ENCODE measurements at places on chromosomes 6 and 20.

- DNase-seq = no peak
- H3K36me3 ChIP-seq = peaks cover 14% of the 10 kb centered on the region
- H3K27ac ChIP-seq = no peak overlapping the region
- H3K27me3 ChIP-seq = no peaks in the 10 kb centered on the region
- H3K4me1 ChIP-seq = no peaks in the 10 kb centered on the region
- no peak overlapping the region for H3K4me3 ChIP-seq
Observed at GRCh38 chr6:15793288-15793687, 130.5 kb upstream of the DTNBP1 start.

DNA sequence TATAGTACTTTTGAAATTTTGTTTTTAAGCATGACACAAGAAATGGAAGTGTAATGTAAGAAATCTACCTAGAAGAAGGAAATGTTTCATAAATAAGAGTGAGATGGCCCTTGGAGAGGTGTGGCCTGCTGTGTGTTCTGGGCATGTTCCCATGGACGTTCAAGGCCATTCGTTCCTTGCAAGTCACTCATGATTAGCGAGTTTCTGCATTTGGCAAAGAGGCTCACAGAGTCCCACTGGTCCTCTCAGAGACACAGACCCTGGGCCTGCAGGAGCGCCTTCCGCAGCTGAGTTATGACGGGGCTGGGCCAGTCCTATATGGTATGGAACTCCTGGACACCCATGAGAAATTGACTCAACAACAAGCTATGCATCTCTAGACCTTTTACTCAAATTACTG is 7.2 kb downstream of the THBS2 start:
- H3K4me3 ChIP-seq = no peak overlapping the region
- H3K36me3 ChIP-seq = no peaks in the 10 kb centered on the region
- H3K4me1 ChIP-seq = no peaks in the 10 kb centered on the region
- peaks cover 11% of the 10 kb centered on the region for H3K27me3 ChIP-seq
- DNase-seq = no peak
- H3K27ac ChIP-seq = no peak overlapping the region

GRCh38 chr20:7585126-7585679 is 355.1 kb downstream of the HAO1 start:
- no peaks in the 10 kb centered on the region for H3K4me1 ChIP-seq
- DNase-seq = no peak
- no peak overlapping the region for H3K27ac ChIP-seq
- H3K4me3 ChIP-seq = no peak overlapping the region
- no peaks in the 10 kb centered on the region for H3K27me3 ChIP-seq

DNA sequence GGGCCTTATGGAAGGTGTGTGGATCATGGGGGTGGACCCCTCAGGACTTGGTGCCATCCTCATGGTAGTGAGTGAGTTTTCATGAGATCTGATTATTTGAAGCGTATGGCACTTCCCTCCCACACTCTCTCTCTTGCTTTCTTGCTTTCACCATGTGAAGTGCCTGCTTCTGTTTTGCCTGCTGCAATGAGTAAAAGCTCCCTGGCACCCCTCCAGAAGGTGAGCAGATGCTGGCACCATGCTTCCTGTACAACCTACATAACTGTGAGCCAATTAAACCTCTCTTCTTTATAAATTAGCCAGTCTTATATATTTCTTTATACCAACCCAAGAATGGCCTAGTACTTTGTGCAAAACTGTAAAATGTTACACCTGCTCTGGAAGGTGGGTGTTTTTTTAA is 396.8 kb upstream of the HS3ST5 start:
- no peak overlapping the region for H3K27ac ChIP-seq
- no peaks in the 10 kb centered on the region for H3K4me1 ChIP-seq
- no peak overlapping the region for H3K4me3 ChIP-seq
- H3K36me3 ChIP-seq = no peaks in the 10 kb centered on the region
- no peak for DNase-seq

GRCh38 chr6:4661391-4661790 is 114.8 kb upstream of the CDYL start:
- no peaks in the 10 kb centered on the region for H3K4me1 ChIP-seq
- no peaks in the 10 kb centered on the region for H3K36me3 ChIP-seq
- DNase-seq = no peak
- H3K4me3 ChIP-seq = no peak overlapping the region
- peaks cover 4% of the 10 kb centered on the region for H3K27me3 ChIP-seq

GRCh38 chr20:3685341-3685740 is 3.5 kb upstream of the ADAM33 start:
- peaks cover 46% of the 10 kb centered on the region for H3K27me3 ChIP-seq
- no peak overlapping the region for H3K4me3 ChIP-seq
- H3K4me1 ChIP-seq = no peaks in the 10 kb centered on the region
- no peak overlapping the region for H3K27ac ChIP-seq

DNA sequence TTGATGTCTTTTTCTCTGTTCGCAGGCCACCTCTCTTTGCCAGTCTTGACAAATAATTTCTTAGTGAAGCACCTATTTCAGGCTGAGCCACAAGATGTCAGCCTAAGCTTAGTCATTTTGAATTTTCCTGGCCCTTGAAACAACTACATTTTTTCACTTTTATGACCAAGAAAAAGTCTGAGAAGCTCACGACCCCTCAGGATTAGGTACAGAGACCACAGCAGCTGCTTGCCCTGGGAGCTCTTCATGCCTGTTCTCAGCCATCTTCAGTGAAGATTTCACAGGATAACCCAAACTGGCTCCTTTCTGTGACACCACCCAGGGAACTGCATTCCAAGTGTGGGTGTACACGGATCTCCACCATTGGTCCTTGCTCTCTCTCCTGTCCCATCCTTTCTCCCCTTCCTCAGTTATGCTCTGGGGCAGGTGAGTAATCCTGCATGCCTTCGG is 38.4 kb upstream of the SPTLC3 start:
- DNase-seq = no peak
- H3K27ac ChIP-seq = no peak overlapping the region
- no peak overlapping the region for H3K4me3 ChIP-seq
- no peaks in the 10 kb centered on the region for H3K36me3 ChIP-seq
- peaks cover 4% of the 10 kb centered on the region for H3K4me1 ChIP-seq
- peaks cover 3% of the 10 kb centered on the region for H3K27me3 ChIP-seq

DNA sequence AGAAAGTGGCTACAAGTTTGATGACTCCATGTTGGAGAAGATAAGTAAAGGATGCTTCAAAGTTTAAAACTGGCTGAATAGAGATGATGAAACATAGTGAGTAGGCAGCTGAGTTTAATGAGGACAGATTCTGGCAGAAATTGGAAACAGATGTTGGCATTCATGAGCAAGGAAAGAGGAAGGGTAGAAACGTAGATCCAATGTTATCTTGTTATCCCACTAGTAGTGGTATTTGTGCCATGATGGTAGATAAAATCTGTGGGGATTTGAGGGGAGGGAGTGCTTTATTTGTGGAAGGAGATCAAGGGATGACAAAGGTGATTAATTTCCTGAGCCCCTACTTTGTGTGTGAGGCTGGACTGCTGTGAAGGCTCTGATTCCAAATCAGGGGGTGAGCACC is 69.5 kb downstream of the MRAP2 start:
- H3K4me3 ChIP-seq = no peak overlapping the region
- H3K27me3 ChIP-seq = no peaks in the 10 kb centered on the region
- H3K36me3 ChIP-seq = no peaks in the 10 kb centered on the region
- no peak overlapping the region for H3K27ac ChIP-seq
- no peaks in the 10 kb centered on the region for H3K4me1 ChIP-seq

DNA sequence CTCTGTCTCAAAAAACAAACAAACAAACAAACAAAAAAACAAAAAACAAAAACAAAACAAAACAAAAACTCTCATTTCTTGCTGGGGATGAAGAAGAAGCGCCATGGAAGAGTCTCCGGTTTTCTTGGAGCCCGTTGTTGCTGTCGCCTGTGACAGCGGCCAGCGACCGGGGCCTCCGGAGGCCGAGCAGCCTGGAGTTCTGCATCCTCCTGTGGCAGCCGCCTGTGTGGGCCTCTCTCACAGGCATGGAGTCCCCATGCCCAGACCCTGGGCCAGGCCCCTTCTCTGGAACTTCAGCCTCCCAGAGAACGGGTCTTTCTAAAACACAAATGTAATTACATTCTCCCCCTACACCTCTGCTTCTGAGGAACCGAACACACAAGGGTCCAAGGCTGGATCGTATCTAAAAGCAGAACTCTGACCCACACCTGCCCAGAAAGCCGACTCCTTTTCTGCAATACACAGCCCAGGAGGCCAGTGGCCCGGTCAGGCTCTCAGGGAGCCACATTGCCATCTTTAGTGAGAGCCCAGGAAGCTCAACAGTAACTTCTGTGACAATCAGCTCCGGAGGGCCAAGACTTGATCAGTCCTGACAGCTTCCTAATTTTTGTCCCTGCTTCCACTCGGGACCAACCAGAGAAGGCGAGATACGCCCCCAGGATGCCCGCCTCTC is 18.5 kb downstream of the DACT2 start:
- H3K36me3 ChIP-seq = no peaks in the 10 kb centered on the region
- no peak overlapping the region for H3K4me3 ChIP-seq
- H3K4me1 ChIP-seq = peaks cover 3% of the 10 kb centered on the region

GRCh38 chr20:61223121-61223520 is 28.9 kb upstream of the CDH4 start:
- no peaks in the 10 kb centered on the region for H3K27me3 ChIP-seq
- H3K4me3 ChIP-seq = no peak overlapping the region
- no peaks in the 10 kb centered on the region for H3K4me1 ChIP-seq
- H3K36me3 ChIP-seq = no peaks in the 10 kb centered on the region
- no peak for DNase-seq

- H3K4me1 ChIP-seq = peaks cover 7% of the 10 kb centered on the region
- no peak for DNase-seq
- H3K4me3 ChIP-seq = no peak overlapping the region
Observed at GRCh38 chr6:5219011-5219691, 41.6 kb downstream of the LYRM4 start.

GRCh38 chr6:55182016-55182650 is 7.8 kb downstream of the HCRTR2 start:
- H3K36me3 ChIP-seq = no peaks in the 10 kb centered on the region
- no peak for DNase-seq
- no peaks in the 10 kb centered on the region for H3K4me1 ChIP-seq
- no peak overlapping the region for H3K27ac ChIP-seq

DNA sequence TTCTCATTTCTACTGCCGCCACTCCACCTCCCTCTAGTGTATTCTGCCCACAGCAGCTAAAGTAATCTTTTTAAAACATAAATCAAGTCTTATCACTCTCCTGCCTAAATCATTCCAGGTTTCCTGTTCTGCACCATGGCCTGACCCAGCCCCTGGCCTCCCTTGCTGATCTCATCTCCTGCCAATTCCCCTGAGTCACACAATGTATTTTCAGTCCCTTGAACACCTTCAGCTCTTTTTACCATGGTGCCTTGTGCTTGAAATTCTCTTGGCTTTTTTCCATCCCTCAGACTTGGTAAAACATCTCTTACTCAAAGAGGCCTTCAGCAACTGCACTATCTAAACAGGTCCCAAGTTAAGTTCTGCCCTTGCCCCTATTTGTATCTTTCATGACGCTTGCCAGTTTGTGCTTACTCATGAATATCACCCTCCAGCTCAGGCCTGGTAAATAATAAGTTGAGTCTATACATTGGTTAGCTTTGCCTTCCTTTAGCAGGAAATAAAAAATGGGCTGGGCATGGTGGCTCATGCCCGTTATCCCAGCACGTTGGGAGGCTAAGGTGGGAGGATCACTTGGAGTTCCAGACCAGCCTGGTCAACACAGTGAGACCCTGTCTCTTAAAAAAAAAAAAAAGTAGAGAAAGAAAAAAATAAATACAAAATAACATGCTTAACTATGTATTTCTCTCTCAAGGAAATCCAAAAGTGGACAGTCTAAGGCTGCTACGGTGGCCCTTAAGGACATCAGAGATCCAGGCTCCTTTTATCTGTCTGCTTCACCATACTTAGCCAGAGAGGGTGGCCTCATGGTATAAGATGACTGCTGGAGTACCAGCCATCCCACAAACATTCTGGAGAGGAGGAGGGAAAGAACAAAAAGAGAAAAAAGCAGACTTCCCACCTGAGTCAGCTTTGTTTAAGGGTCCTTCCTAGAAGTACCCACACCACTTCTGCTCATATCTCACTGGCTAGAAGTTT is 62.2 kb downstream of the ARFGEF2 start:
- H3K36me3 ChIP-seq = peaks cover 75% of the 10 kb centered on the region
- no peaks in the 10 kb centered on the region for H3K27me3 ChIP-seq
- no peak overlapping the region for H3K27ac ChIP-seq
- H3K4me3 ChIP-seq = no peak overlapping the region
- no peak for DNase-seq

DNA sequence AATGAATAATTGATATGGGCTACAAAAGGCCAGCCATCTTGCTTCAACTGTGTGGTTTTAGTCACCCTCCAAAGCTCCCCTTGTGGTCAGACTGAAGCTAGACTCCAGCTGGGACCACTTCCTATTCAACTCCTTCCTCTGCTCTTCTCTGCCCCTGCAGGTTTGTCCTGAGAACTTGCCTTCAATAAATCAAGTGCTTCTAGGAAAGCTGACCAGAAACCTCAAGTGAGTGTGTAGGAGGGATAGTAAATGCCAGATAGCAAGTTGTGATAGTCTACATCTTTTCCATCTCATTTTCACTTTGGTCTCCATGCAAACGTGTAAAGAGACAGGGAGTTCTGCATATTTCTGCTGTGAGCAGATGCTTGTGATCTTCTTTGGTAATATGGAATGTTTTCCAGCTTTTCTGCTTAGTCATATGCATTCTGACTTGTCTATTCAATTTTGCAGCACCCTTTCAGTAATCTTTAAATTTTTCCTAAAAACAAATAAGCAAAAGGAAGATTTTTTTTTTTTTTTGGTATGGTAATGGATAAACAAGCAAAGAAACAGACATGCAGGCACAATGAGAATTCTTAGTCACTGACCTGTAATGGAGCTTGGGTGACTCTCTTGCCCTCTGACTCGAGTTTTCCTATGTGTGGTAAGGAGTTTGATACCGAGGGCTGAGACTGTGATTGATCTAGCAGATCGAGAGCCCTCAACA is 201.3 kb upstream of the BTBD3 start:
- no peaks in the 10 kb centered on the region for H3K4me1 ChIP-seq
- H3K27me3 ChIP-seq = no peaks in the 10 kb centered on the region
- no peak for DNase-seq
- H3K4me3 ChIP-seq = no peak overlapping the region
- no peaks in the 10 kb centered on the region for H3K36me3 ChIP-seq

- no peaks in the 10 kb centered on the region for H3K4me1 ChIP-seq
- no peak overlapping the region for H3K4me3 ChIP-seq
- no peak overlapping the region for H3K27ac ChIP-seq
- no peaks in the 10 kb centered on the region for H3K36me3 ChIP-seq
- no peak for DNase-seq
Observed at GRCh38 chr6:87766211-87766610, 64.2 kb upstream of the AKIRIN2 start.

GRCh38 chr6:100342830-100343229 is 121.9 kb downstream of the SIM1 start:
- H3K4me1 ChIP-seq = peaks cover 11% of the 10 kb centered on the region
- no peak overlapping the region for H3K27ac ChIP-seq
- peaks cover 8% of the 10 kb centered on the region for H3K27me3 ChIP-seq
- H3K36me3 ChIP-seq = no peaks in the 10 kb centered on the region
- DNase-seq = no peak
- H3K4me3 ChIP-seq = no peak overlapping the region

Data from activated T-helper 2 cell treated with anti-CD3 and anti-CD28 coated beads, Interferon-gamma antibody, Interleukin-2, Interleukin-4, amounts not matched to agents 10 μg/mL and 5 μg/mL and 100 μg/mL, durations not matched to agents 14 hours and 24 hours and 36 hours (primary cell).